AG08395 (cell line): ENCODE measurements at places on chromosomes 16 and 17.

DNA sequence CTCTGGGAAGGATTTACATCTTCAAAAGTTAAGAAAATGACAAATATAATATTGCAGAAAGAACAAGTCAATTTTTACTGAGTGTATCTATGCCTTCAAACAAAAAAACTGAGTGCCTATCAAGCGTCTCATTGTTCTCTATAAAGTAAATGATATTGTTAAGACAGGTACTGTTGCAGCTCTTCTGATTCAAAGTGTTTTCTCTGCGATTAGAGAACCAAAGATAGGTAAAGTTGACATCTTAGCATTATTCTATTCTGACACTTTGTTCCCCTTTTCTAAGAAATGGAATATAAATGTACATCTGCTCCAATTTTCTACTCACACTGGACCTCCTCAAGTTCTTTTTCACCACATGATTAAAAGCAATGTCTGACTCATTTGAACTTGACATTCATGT, 1317.7 kb downstream of the CDH11 start:
- DNase-seq: no peak

DNA sequence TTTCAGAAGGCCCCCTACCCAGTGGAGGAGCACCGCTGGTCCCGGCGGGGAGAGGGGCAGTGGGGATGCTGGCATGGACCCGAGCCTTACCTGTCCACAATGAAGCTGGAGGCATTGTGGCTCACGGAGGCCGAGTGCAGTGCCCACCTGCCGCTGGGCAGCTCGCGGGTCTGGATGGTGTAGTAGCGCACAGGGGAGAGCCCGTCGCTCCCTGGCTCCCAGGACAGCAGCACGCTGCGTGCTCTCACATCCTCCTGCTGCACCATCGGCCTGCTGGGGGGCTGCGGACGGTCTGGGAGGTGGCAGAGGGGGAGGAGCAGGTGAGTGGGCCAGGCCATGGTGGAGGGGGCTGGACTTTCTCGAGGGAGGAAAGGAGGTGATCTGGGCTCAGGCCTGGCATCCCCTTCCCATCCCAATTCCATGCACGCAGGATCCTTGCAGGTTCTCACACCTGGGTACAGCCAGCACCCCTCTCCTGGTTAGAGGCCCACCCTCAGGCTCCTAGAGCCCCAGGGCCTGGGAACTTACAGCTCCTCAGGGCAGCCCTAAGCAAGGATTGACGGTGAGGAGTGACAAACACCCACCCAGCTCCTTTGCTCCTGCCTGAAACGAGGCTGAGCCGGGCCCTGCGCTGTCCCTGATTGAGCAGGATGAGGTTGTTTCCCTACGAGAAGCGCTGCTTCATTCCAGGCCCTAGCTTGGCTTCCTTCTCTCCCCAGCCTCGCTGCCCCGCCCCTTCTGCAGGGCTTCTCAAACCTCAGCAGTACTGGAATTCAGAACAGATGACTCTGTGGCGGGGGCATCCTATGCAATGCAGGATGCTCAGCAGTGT, 76.2 kb upstream of the CDC42EP4 start:
- peak; percentile 81 for DNase-seq

GRCh38 chr17:5019475-5019956, 15.7 kb downstream of the SLC52A1 start:
- peak; percentile 49 for DNase-seq

- no peak for DNase-seq
Measured at GRCh38 chr16:20747030-20747816, 5.6 kb upstream of the THUMPD1 start.

- no peak for DNase-seq
Measured at GRCh38 chr17:3956983-3957382, 7.3 kb downstream of the ATP2A3 start.

DNA sequence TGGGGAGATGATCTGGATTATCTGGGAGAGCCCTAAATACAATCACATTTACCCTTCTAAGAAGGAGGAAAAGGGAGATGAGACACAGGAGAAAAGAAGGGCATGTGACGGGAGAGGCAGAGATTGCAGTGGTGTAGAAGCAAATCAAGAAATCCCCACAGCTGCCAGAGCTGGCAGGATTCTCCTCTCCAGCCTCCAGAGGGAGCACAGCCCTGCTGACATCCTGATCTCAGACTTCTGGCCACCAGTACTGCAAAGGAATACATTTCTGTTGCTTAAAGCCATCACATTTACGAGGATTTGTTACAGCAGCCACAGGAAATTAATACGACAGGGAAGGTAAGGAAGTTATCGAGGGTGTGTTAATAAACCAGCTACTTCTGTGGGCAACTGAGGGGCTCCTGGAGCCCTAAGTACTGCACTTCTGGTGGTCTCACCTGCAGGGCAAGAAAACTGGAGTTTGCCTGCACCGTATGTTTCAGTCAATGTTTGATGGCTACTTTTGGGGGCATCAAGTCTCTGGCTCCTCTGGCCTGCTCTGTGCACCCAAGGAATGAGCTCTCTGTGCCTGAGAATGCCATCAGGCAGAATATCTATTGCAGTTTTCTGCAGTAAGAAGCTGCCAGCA, 22.9 kb upstream of the CDH13 start:
- peak; percentile 69 for DNase-seq

DNA sequence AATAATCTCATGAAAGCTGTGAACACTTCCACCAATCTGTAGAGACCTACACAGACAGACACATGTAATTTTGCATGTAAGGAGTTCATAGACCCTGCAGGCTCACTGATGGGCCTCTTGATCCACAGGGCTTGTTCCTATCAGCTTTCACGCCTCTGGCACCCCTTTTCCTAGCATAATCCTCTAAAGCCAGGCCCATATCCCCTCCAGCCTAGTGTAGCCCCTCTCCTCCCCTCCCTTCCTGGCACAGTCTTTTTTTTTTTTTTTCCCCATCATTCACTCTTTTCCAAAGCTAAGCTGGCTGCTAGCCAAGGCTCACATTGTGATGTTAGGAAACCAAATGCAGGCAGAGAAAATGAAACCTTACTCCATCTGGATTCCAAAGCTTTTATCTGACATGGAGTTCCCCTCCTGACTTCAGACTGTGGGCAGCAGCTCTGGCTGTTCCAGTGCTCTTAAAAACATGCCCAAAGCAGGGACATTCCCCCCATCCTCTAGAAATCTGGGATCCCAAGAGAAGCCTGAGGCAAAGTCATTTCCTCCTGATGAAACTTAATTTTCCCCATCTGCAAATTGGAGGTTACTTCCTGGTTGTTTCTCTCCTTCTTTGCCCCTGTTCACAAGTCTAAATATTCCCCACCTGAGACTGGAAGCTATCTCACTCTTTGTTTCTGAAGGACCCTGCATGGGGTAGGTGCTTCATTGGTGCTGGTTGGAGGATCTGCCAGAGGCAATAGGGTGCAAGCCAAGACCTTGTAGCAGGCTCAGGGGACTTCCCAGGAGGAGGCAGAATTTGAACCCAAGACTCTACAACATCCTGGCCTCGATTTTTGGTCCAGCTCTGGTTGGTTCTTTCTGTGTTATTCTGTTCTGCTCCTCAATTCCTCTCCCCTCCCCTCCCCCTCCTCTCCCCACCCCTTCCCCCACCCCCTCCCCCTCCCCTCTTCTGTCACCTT, 9.9 kb upstream of the CCL5 start:
- DNase-seq: peak; percentile 26

DNA sequence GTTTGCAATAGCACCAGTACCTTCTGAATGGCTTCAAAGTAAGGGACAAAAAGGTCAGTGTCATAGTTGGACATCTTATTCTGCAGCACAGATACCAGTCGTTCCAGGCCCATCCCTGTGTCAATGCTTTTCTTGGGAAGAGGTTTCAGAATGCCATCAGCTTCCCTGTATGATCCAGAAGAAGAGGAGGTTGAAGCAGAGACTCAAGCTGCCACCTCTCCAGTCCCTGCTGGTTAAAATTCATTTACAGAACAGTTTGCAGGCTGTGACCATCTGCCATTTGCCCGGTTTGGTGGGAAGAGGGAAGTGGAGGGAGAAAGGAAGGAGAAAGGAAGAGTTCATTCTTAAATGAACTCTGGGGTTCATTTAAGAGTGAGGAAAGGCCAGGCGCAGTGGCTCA, 18.4 kb upstream of the EXOSC6 start:
- DNase-seq: no peak

DNA sequence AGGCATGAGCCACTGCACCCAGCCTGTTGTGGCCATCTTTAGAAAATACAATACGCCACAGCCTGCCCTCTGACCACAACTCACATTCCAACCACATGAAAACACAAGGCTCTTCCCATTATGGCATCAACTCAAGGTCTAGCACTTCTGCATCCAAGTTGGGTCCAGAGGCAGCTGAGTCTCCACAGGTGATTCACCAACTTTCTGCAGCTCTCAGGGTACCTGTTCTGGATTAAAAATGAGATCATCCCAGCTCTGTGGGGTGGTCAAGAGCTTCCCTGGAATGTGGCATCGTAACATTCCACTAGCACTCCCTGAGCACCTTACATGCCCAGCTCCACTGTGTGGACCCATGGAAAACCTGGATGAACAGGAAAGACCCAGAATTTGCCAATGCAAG, 9.9 kb upstream of the GUCY2D start:
- peak; percentile 52 for DNase-seq

DNA sequence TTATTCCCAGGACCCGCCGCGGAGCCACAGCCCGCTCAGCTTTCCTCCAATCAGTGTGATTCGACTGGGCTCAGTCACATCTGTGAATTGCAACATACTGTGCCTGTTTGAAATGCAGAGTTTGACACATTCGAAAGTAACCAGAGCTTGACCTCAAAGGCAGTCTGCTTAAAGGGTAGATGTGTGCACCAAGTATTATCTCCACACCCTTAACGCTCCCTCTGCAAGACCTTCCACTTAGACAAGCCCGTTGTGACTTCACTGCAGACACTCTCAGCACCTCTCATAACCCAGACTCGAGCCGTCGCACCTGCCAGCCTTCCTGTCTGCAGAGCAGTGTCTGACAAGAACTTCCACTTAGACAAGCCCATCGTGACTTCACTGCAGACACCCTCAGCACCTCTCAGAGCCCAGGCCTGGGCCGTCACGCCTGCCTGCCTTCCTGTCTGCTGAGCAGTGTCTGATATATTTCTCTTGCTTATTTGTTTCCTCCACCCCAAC, 3.7 kb downstream of the KLHDC4 start:
- no peak for DNase-seq

- DNase-seq: no peak
Measured at GRCh38 chr17:60392845-60393702, 1.1 kb upstream of the USP32 start.

DNA sequence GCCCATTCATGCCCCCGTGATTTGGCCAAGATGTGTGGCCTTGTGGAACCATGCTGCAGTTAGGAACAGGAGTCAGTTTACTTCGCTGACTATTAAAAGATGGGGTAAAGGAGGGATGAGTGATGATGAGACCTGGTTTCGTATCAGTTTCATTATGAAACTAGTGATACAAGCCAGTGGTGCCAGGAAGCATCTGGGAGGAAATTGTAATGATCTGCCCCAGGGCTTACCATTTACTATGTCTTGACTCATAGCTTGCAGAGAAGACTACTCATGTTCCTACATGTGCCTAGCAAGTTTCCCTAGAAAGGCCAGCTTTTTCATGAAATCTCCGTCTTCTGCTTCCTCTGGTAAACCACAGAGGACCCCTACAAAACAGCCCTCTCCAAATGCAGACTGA, 23.2 kb downstream of the CDH3 start:
- DNase-seq: peak; percentile 54

- DNase-seq: no peak
Measured at GRCh38 chr16:12206749-12207142, 230.2 kb downstream of the SNX29 start.

- DNase-seq: no peak
Measured at GRCh38 chr17:75024686-75025397, 12.4 kb downstream of the MRPL58 start.
